HS-27A (cell line): ENCODE measurements at places on chromosomes 1 and 21.

- no peak for DNase-seq
Measured at GRCh38 chr1:55001311-55001710, 2.6 kb downstream of the BSND start.

DNA sequence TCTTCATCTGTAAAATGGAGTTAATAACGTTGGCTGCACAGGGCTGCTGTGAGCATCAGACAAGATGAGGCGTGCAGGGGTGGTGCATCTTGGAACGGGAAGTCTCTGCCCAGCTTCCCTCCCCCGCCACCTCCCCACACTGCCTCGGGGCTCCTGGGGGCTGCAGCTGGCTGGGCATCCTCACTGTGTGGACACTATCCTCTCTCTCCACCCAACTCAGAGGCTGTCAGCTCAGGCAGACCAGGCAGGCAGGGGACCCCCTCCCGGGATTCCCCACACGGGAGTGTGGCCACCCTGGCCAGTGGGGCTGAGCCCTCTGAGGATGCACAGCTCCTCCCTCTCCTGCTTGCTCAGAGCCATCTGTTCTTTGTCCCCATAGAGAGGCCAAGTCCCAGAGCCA lies 122.7 kb downstream of the CCDC185 start:
- no peak for DNase-seq

DNA sequence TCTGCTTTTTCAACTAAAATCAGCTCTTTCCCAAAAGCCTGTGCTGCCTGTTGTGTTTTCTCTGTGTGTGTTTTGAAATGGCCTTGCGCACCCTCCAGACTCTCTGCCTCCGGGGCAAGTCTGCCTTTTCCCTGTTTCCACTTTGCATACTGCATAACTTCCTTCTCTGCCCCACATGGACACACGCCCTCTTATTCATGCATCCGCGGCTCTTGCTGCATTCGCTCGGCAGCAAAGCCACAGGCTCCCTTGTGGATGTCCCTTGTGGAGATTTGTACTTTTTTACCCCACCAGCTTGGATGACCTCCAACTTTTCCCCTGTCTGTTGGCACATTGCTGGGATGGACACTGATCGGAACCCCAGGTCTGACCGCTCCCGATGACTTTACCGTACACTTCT lies 147.6 kb downstream of the ADSS2 start:
- no peak for DNase-seq

GRCh38 chr1:39087435-39087834 lies 61.3 kb downstream of the NDUFS5 start:
- DNase-seq: no peak

GRCh38 chr1:24903560-24903954 lies 26.5 kb downstream of the RUNX3 start:
- DNase-seq: no peak

GRCh38 chr1:214808845-214809460 lies 206.0 kb downstream of the CENPF start:
- DNase-seq: peak; percentile 62

DNA sequence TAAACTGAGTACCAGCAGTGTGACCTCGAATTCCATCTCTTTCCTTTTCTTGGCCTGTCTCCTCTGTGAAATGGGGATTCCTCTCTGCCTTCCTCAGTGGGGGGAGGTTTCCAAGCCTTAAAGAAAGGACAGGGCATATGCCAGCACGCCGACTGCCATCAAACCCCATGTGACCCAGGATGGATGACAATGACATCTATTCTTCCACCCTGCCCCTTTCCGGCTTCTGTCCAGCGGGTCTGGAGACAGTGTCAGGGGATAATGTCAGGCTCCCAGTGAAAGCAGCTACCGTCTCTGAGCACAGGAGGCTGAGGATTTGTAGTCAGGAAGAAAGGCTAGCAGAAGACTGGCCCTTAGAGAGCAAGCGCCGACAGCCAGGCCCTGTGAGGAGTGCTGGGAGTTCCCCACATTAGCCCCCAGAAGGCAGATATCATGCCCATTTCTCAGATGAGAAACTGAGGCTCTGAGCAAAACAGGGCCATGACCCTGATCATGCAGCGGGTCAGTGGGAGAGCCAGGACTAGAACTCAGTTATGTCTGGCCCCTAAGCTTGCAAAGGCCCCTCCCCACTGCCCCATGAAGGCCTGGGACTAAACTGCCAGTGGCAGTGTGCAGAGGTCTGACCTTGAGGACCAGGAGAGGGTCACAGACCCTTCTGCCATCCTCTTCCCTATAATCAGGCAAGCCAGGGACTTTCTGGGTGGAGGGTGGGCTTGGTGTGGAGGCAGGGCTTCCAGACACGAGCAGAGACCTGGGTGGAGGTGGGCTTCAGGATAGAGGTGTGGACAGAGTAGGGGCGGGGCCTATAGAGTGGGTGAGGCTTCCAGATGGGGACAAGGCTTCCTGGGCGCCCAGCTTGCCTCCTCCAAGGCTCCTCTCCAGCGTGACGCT lies 30.1 kb downstream of the CDCA8 start:
- DNase-seq: no peak

- no peak for DNase-seq
Measured at GRCh38 chr1:67579623-67580394, 105.2 kb upstream of the GADD45A start.

DNA sequence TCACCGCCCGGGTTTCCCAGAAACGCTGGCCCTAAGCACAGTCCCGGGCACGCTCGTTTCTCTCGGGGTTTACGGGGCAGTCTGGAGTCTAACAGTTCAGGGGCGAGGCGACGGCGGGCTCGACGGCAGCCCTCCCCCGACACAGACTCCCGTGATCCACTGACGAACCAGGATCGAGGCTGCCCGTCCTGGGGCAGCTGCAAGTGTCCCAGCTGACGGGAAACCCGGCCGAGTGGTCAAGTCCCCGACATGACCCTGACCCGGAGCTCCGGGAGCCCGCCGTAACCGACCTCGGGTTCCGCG lies 494 bp downstream of the UBE2J2 start:
- DNase-seq: no peak

GRCh38 chr1:173669491-173669941 lies at the start of gene ANKRD45:
Gene ANKRD45, minus strand, starts transcription at chr1:173669851. Its CDS starts 10,433 bp downstream, at chr1:173659418.
- no peak for DNase-seq

DNA sequence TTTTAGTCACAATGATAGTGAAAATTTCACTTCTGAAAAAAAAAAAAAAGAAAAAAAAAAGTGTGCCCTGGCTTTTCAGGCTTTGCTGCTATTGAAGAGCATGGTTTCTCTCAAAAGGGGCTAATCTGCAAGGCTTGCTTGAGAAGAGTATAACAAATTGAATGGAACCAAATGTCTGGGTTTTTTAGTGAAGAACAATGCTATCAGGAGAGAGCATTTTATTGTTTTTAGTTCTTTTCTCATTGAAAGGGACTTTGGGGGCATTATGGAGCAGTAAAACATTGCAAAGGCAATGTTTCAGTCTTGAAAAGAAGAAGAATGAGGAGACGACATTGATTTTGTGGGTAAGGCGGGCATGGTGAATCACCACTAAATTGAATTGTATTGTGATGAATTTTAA lies 28.2 kb downstream of the VCAM1 start:
- DNase-seq: no peak

DNA sequence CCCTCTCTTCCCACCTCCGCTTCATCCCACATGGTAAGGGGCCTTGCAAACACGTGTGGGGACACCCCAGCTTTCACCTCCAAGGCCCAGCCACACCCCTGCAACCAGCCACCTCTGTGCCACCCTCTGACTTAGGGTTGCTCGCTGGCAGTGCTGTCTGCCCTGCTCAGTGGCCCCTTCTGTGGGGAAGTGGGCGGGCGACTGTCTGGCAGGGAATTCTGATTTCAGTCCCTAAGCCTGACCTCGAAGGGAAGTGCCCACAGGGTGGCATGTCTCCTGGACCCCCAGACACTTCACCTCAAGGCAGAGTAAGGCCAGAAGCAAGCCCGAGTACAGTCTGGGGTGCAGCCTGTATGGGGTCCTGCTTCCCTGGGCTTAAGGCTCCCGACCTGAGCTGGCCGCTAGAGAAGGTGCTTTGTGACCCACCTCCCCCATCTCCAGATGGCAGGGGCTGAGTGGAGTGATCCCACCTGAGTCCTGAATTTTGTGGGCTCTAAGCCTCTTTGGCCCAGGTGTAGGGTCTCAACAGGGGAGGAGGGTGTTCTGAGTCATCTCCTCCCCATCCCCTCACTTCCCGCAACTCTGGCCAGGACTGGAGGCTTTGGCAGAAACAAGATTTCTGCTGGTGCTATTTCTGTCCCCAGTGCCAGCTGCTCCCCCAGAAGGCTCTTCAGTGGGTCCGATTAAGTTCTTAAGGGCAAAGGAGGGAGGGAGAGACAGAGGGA lies 7.0 kb downstream of the RD3 start:
- no peak for DNase-seq

GRCh38 chr1:65357291-65357960 lies 48.1 kb downstream of the DNAJC6 start:
- no peak for DNase-seq

- DNase-seq: no peak
Measured at GRCh38 chr1:29975036-29975694, 738.8 kb downstream of the PTPRU start.

DNA sequence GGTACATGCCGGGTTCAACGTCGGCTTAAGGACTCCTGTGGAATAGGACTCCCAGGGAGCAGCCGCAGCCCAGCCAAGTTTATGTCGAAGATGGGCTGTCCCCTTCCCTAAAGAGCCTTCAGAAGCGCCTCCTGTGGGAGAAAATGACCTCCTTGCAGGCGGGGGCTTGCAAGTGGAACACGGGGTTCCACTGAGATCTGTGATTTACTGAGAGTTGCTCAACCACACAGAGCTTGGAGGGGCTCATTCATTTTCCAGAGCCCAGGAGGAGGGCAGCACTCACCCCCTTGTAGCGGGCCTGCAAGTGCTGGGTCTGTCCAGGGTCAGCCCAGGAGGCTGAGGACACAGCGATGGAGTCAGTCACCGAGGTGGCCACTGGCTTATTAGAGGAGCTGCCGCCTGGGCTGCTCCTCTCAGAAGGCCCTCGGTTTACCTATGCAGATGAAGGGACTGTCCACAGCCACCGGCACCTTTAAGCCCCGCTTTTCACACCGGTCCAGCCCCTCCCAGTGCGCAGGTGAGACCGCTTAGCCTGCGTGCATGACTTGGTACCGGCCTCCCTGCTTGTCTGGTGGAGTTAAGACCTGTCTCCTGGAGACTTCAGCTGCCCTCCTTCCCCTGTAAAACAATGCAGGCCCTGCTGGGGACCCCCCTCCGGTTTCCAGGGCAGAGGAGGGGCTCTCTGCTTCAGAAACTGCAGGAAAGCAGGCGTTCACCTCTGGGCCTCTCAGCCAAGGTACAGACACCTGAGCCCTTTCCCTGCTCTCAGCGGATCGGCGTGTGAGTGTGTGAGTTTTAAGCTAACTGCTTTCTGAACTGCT lies 57.5 kb downstream of the ATP5PO start:
- no peak for DNase-seq

DNA sequence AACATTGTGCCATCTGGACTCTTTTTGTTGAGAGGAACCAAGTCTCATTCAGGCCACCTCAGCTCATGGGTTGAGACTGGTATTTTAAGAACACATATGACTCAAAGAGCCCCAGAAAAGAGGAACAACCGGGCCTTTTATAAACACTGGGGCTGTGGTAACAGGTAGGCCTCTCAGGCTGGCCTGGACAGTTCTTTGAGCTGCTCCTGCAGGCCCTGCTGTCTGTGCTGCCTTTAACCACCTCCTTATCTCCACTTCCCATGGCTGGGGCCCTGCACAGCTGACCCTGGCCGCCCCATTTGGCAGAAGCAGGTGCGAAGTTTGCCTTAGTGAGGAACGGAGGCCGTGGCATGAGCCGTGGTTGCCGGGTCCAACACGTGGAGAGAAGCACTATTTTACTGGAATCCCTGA lies 163.3 kb downstream of the RHOU start:
- no peak for DNase-seq

DNA sequence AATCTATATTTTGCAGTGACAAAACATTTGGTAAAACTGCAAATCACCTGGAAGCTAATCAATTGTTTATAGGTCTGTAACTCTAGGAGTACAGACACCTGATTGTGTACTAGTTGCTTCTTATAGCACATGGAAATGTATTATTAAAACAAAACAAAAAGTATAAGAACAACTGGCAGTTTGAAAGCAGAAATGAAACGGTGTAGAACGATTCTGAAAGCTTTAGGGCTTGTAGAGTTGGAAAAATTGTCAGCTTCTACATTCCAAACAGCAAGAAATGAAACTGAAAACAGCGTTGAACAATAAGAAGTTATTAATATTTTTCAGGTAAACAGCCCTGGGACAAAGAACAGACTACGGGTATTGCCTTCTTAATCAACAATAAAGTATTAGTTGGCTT lies 273.3 kb downstream of the OLFM3 start:
- no peak for DNase-seq

GRCh38 chr1:86696522-86696921 lies 7.9 kb upstream of the SH3GLB1 start:
- DNase-seq: no peak

- no peak for DNase-seq
Measured at GRCh38 chr1:230763927-230764591, 16.9 kb downstream of the CAPN9 start.

DNA sequence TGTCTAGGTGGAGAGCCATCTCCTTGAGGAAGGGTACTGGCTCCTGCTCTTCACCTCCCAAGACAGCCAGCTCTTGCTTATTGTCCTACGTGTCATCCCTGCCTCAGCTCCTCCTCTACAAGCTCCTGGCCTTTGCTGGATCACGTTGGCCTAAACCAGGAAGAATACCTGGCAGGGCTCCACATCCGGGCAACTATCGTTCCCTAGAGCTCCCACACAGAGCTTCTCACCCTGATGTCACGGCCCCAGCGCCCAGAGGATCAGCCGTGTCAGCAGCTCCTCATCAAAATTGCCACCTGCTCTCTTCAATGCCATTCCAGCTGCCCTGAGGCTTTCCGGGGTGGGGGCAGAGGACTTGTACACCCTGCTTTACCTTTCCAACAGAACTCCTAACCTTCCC lies 1.9 kb upstream of the TPM3 start:
- no peak for DNase-seq

- DNase-seq: no peak
Measured at GRCh38 chr1:71920556-71920955, 361.8 kb downstream of the NEGR1 start.

DNA sequence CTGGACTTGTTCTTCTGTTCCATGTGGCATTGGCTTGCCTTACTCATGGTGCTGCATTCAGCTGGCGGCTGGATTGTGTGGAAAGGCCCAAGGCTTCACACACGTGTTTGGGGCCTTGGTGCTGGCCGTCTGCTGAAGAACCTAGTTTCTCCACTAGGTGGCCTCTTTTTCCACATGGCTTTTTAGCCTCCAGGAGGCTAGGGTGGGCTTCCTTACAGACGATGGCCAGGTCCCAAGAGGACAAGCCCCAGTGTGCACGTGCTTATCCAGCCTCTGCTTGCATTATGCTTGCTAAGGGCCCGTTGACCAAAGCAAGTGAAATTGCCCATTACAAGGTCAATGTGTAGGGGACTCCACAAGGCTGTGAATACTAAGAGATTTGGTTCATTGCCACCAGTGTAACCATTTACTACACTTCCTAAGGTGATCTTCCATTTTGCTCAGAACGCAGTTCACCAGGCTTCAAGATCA lies 47.5 kb upstream of the FOXO6 start:
- no peak for DNase-seq

GRCh38 chr21:15005391-15005790 lies 59.4 kb downstream of the NRIP1 start:
- no peak for DNase-seq
